ENCODE measurements at places on chromosomes 12 and 14. TPM values are rescaled to one million over a fixed set of nuclear protein-coding genes. Genes with fewer than 3 reads are reported as not detected.

GRCh38 chr12:60863421-60863820 lies 1267.6 kb downstream of the SLC16A7 start:
- no peak for DNase-seq

The PITPNM2 gene
- total RNA-seq: 4.2 TPM

- DNase-seq: no peak
Observed at GRCh38 chr12:131841547-131841946, 13.4 kb downstream of the MMP17 start.

DNA sequence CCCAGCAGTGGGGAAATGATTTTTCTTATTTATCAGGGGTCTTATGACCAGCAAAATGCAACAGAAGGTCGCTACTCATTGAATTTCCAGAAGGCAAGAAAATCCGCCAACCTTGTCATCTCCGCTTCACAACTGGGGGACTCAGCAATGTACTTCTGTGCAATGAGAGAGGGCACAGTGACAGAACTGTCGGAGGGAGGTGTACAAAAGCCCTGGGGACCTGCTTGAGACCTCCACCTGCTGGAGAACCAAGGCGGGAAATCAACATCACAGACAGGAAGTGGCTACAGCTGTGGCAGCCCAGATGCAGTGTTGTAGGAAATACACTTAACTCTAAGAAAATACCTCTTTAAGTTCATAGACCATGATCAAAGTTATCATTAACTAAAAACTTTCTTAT lies 250.9 kb upstream of the OR4E1 start:
- no peak for DNase-seq

GRCh38 chr12:69056743-69057515 lies 124.0 kb upstream of the CPM start:
- peak; percentile 71 for DNase-seq

DNA sequence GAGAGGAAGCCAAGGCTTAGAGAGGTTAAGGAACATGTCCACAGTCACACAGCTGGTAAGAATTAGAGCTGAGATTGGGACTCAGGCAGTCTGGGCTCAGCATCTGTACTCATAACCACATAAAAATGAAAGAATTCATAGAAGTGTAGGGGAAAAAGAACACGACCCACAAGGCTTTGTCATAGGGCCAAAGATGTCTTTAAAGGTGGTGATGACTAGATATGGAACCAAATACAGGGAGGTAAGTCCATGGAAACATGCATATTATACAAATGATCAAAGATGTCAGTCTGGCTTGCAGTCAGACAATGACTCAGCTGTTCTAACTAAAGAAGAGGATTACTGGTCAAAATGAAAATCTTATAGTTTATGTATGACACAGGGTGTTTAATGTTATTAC lies 7.2 kb upstream of the SSPN start:
- DNase-seq: peak; percentile 36

The EIF4B gene
- 838 TPM for total RNA-seq

- DNase-seq: no peak
Observed at GRCh38 chr14:79265366-79265946, 945.8 kb downstream of the DIO2 start.

GRCh38 chr12:57543581-57543980 lies 3.4 kb downstream of the DCTN2 start:
- no peak for DNase-seq

DNA sequence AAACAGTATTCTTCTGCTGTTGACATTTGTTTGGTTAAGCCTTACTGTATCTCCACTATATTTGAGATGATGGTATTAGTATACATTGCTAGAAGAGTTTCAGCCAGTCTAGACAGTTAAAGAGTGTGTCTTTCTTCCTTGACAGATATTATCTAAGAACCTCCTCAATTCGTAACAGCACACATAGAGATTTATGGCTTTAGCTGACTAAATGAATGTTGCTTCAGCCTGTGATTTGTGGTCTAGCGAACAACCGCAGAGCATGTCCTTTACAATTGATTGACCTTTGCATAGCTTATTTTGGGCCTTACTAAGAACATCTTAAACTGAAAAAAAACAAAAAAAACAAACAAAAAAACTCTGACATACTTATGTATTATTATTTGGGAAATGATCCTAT lies 122.2 kb downstream of the DAAM1 start:
- DNase-seq: peak; percentile 72

DNA sequence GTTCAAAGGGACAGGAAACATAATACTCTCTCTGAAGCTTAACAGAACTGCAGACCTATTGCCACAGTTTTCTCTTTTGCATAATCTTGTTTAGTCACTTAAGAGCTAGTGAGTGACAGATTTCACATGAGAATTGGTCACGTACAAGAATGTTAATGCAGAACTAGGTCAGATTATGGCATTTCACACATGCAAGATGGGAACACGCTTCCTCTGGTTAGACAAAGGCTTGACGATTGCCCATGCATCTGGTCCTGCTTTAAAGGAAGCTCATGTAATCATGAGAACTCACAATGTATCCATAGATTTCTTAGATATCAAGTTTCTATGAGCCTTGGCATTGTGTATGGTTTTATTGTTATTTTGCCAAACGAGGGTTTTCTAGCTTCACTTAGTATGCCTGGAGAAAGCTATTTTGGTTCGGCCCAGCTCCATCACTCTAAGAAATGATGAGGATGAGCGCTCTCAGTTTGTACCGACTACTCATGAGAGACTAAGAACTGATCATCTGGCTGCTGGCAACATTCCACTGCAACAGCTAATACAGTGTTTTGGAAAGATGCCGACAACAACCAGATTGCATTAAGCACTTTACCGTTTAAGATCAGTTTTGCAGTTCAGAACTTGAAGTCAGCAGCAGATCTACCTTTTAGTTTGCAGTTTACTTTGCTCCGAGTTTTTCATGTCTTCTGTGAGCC lies 380.0 kb downstream of the DIO2 start:
- DNase-seq: peak; percentile 51

DNA sequence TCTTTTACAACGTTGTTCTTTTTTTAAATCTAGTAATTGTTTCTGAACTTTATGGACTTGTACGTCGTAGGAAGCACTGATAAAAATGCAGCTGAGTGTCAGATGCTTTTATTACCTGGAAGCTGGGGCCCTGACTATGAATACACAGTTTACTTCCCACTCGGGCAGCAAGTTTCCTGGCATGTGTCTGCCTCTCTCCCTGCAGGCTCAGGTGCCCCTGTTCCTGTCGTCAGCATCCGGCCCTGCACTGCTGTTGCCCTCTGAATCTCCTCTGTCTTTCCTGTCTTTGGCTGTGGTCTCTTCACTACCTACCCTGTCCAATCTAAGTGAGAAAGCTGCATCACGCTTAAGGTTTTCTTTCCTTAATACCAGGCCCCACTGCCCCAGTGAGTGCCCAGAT lies 75.8 kb downstream of the PELI2 start:
- DNase-seq: no peak

GRCh38 chr12:52975204-52975603 lies 26.3 kb downstream of the KRT18 start:
- DNase-seq: peak; percentile 89

GRCh38 chr14:21768116-21768874 lies 94.7 kb upstream of the OR4E1 start:
- DNase-seq: peak; percentile 4

DNA sequence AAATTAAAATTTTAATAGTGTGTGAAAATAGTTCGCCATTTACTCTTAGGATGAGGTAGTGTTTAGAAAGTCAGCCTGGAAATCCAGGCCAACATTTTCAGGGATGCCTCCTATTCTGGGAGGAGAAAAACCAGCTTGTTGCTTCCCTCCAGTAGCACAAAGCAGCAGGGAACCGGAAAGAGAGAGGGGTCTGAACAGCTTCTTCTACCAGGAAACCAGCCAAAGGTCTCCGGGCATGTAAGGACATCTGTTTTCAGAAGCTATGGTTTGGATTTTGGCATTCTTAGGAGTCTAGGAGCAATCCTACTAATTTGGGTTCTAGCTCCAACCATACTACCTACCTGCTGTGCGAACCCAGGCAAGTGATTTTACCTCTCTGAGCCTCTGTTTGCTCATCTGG lies 85.3 kb downstream of the DPF3 start:
- DNase-seq: no peak

The TTLL5 gene
- 29.6 TPM for total RNA-seq

DNA sequence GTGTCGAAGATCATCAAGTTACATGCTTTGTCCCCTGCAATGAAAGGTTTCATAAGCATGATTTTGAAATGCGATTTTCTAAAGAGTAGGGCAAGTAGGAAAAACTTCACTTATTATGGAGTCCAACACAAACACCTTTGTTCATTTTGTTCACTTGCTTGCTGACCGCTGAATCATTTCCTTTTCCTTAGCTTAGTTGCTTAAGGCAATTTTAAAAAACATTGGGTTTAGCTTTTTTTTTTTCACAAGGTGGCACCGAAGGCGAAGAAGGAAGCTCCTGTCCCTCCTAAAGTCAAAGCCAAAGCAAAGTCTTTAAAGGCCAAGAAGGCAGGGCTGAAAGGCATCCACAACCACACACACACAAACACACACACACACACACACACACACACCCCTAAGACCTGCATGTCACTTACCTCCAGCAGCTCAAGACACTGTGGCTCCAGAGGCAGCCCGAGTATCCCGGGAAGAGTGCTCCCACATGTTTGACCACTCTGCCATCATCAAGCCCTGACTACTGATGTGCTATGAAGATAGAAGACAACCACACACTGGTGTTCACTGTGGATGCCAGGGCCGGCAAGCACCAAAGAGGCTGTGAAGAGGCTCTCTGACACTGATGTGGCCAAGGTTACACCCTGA lies 11.4 kb downstream of the MANSC1 start:
- no peak for DNase-seq

The SLC22A17 gene
- total RNA-seq: 14.8 TPM

DNA sequence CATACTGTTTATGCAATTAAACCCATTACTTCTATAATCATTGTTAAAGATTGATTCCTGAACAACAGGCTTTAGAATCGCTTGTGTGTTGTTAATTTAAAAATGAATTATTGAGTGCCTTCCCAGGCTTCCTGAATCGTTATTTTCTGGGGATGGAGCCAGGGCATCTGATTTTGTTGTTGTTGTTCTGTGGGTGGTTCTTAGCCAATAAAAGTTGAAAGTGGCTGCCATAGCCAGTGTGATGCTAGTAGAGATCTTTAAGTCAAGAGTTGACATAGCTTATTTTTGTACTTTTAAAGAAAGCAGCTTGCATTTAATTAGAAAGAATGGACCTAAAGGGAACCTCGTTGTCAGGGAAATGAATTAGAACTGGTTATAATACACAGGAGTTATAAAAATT lies 6.4 kb downstream of the GOLGA5 start:
- DNase-seq: peak; percentile 21

The PRPH gene
- not detected for total RNA-seq

- DNase-seq: peak; percentile 72
Observed at GRCh38 chr12:108950991-108951739, 69.7 kb downstream of the SVOP start.

The AQP6 gene
- total RNA-seq: not detected

DNA sequence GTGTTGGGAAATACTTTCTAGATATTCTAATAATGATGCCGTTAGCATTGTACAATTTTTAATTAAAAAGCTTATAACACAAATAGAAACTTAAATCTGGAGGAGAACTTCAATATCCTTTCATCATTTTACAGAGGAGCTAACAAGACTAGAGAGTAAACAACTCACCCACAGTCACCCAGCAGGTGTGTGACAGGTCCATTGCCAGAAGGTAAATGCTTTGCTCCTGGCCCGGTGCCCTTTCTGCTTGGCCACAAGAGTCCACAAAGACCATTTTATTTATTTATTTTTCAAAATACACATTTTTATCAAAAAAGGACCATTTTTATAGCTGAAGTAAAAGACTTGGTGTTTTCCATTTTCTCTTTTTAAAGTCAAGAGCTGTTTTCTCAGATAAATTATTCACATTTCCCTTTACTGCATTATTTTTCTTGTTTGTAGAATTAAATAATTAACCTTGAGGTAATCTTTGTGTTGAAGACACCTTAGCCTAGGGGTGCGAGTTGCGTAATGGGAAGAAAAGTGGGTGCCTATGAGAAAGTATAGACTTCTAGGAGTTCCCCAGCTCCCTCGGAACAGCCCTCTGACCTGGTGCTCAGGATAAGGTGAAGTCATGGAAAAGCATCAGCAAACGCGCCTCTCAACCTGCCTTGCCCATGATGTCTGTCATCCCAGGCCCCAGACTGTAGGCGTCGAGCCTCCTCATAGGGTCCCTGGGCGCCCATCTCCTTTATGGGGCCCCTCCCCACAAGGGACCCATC lies 26.3 kb upstream of the AMIGO2 start:
- DNase-seq: no peak

DNA sequence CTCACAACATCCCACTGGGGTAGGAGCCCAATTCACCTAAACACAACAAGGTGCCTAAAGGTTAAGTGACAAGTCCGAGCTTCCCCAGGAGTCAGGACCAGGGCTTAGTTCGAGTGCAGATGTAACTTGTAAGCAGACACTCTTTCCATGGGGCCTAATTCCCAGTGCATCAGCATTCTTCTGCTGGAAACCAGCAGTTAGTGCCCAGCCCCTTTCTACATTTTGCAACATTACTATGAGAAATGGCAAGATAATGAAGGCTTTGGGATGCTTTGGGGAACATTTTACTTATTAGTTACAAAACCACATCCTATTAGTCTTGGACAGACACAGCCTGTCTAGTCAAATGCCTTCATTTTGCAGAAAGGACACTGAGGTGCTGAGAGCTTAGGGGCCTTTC lies 179.8 kb downstream of the CALM1 start:
- DNase-seq: peak; percentile 87

DNA sequence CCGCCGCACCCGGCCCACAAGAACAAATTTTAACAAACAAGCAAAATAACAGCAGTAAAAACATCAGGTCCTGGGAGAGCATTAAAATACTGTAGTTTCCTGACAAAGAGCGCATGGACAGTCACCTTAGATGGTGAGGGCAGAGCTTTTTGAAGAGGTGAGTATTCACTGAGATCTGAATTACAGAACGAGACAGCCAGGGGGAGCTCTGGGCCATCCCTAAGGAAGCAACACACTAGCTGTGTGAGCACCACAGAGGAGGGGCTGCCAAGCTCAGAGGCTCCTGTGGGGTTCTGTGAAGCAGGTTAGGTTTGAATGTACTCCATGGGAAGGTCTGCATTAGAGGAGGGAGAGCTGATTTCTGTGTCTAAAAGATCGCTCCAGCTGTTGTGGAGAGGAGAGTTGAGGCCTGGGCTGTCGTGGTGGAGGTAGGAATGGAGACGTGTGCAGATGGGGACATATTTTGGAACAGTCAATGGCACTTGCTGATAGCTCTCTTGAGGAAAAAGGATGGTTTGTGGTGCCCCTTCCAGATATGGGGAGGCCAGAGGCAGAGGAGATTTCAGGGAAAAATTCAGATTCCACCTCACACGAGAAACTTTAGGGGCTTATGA lies 72.9 kb downstream of the TRAFD1 start:
- peak; percentile 63 for DNase-seq

The NRXN3 gene
- 7.3 TPM for total RNA-seq

GRCh38 chr14:55103005-55103640 lies 25.9 kb upstream of the LGALS3 start:
- DNase-seq: peak; percentile 98

DNA sequence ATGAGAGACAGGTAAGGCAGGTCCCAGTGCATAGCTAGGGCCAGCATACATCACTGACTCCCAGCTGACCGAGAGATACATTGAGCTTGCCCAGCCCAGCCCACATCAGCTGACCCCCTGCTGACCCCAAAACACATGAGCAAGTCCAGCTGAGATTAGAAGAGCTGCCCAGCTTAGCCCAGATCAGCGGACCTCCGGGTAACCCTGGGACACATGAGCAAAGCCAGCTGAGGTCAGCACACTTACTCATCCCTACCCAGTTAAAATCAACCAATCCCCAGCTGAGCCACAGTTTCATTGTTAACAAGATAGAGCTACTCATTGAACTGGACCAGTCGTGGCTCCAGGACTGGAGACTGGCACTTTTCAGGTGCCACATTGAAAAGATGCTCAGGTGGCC lies 21.8 kb upstream of the FBXO34 start:
- peak; percentile 87 for DNase-seq

GRCh38 chr12:41242603-41243002 lies 54.5 kb downstream of the PDZRN4 start:
- DNase-seq: no peak
